ENCODE measurements at places on chromosomes 6 and 20. TPM values are rescaled to one million over a fixed set of nuclear protein-coding genes. Genes with fewer than 3 reads are reported as not detected.

The PBOV1 gene
- total RNA-seq = not detected

The FAM210B gene
- total RNA-seq = 39.5 TPM

The TIAM2 gene
- total RNA-seq = 6.2 TPM

DNA sequence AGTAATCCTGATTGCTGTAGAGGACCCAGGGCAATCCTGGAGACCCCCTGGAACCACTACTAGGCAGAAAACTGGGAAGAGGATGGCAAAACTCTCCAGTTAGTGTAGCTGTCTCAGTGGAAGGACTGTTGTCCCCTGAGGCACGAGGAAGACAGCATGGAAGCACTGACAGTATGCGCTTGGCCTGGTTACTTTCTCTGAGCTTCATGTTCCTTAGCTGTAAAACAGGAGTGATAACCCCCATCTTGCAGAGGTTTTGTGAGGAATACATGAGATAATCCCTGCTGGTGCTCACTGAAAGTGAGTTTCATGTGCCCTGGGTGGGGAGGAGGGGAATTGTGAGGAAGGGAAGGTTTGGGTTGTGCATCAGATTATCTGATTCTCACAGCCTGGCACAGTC, 3.2 kb downstream of the NT5E start:
- peaks cover 25% of the 10 kb centered on the region for H3K4me1 ChIP-seq
- DNase-seq = no peak
- no peaks in the 10 kb centered on the region for H3K36me3 ChIP-seq

DNA sequence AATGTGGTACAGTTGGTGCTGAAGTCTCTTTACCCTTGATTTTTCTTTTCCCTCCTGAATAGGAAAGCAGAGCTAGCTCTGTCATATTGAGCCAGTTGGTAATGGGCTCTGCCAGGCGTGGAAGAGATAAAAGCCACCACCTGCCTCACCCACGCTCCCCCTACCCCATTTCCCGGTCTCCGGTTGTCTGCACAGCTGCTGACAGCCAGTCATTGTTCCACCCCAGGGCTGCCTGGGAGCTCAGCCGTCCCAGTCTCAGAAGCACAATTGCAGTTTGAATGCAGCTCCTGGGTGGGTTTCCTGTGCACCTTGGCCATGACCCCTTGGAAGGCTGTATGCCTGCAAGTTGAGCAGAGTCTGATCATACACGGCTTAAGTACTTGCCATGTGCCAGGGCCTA, 675.2 kb upstream of the FLRT3 start:
- no peaks in the 10 kb centered on the region for H3K4me1 ChIP-seq
- no peak for DNase-seq
- H3K27me3 ChIP-seq = no peaks in the 10 kb centered on the region
- no peaks in the 10 kb centered on the region for H3K36me3 ChIP-seq
- no peak overlapping the region for H3K27ac ChIP-seq

GRCh38 chr6:80223743-80224212, 117.3 kb downstream of the BCKDHB start:
- H3K4me1 ChIP-seq = no peaks in the 10 kb centered on the region
- no peaks in the 10 kb centered on the region for H3K27me3 ChIP-seq
- H3K27ac ChIP-seq = no peak overlapping the region
- no peak for DNase-seq
- H3K4me3 ChIP-seq = no peak overlapping the region

- H3K4me3 ChIP-seq = no peak overlapping the region
- no peaks in the 10 kb centered on the region for H3K27me3 ChIP-seq
- H3K27ac ChIP-seq = no peak overlapping the region
- H3K36me3 ChIP-seq = no peaks in the 10 kb centered on the region
- no peaks in the 10 kb centered on the region for H3K4me1 ChIP-seq
- DNase-seq = no peak
Measured at GRCh38 chr6:14751645-14752175, 494.2 kb upstream of the JARID2 start.

DNA sequence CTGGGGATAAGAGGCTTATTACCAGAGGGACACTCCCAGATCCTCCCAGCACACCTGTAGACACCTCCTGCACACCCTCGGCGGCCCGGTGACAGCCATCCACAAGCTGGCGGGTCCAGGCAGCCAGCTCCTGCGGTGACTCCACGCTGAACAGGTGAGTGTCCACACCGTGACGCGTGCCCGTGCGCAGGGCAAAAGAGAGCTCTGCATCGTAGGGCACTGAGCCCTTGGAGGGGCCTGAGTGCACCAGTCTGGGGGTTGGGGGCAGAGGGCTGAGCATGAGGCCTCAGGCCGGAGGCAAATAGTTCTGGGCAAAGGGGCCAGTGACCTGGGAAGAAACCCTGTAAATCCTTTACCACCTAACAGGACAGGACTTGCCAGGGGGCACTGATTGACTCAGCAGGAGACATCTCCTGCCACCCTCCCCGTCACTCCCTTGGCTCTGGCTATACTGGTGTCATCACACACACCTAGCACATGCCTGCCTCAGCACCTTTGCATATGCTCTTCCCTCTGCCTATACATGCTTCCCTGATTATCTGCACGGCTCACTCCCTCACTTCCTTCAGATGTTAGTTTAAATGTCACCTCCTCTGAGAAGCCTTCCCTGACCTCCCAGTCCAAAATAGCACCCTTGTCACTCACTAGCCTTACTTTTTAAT, 8.9 kb upstream of the CDK5RAP1 start:
- H3K36me3 ChIP-seq = no peaks in the 10 kb centered on the region
- H3K27me3 ChIP-seq = no peaks in the 10 kb centered on the region
- no peaks in the 10 kb centered on the region for H3K4me1 ChIP-seq
- no peak overlapping the region for H3K27ac ChIP-seq

Measured in upper lobe of right lung (tissue), 1 donor.